HFFc6 (cell line): ENCODE measurements at places on chromosomes 1 and 21. TPM values are rescaled to one million over a fixed set of nuclear protein-coding genes. Genes with fewer than 3 reads are reported as not detected.

LRRC71 gene
- 0.46 TPM in 1 of 2 replicates, not detected in the other for total RNA-seq

GRCh38 chr1:37149296-37149695 lies 115.0 kb upstream of the GRIK3 start:
- no peak for DNase-seq

DNA sequence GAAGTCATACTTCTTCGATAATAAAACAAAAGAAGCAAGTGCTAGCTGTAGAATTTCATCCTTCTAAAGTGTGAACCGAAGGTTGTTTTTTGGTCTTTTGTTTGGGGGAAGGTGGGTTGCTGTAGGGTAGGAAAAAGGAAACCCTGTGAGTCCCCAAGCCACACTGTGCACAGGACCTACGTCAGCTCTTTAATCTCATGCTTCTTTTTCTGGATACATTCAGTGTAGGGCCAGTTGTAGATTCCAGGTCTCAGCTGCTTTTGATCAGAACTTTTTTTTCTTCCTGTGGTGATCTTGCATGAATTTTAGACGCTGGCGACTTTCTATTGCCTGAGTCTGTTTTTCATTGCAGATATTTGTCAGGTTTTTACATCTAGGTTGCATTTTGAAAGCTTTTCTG lies 40.2 kb downstream of the BCL9 start:
- DNase-seq = no peak

DNA sequence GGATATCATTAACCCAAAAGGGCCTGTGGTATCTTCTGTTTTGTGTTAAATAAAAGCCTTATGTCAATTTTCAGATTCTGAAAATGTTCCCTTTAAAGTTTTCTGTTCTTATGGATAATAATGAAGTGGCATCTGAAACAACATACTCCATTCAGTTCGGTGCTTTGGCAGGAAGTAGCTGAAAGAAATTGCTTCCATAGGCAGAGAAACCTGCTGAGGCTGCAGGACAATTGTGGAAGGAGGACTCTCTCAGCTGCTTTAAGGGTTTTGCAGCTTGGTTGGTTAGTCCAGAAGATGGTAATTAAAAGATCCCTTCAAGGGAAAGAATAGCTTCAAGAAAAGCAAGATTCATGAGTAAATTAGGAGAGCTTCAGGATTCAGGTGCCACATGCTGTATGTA lies 30.5 kb upstream of the NRIP1 start:
- DNase-seq = no peak

- DNase-seq = no peak
Measured at GRCh38 chr1:179061360-179062282, 20.2 kb upstream of the TOR3A start.

GRCh38 chr1:182428043-182428442 lies 21.9 kb upstream of the RGSL1 start:
- no peak for DNase-seq
